ENCODE measurements at places on chromosomes 5 and 9.

GRCh38 chr5:96280946-96281393 lies 152.1 kb downstream of the PCSK1 start:
- DNase-seq = no peak

- no peak for DNase-seq
Measured at GRCh38 chr9:112044186-112044585, 130.9 kb downstream of the SUSD1 start.

GRCh38 chr9:71368157-71368556 lies 246.7 kb upstream of the TRPM3 start:
- DNase-seq = no peak

DNA sequence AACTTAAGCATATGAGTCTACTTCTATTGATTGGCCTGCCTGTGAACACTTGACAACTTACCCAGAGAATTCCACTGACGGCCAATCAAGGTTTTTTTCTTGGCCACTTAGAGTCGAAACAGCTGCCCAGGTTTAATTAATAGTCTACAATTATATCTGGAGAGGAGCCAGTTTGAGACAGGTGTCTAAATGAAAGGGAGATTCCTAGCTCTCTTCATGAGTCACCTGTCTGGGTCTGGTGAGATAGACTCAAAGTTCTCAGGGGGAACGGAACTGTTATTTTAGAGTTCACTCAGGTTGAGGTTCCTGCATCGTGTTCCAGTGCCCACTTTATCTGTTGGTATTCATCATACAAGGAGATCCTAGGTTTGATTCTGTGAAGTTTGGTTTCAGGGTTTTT lies 111.0 kb downstream of the CD180 start:
- DNase-seq = no peak

- DNase-seq = peak; percentile 66
Measured at GRCh38 chr5:173573126-173573960, 43.1 kb downstream of the BOD1 start.

DNA sequence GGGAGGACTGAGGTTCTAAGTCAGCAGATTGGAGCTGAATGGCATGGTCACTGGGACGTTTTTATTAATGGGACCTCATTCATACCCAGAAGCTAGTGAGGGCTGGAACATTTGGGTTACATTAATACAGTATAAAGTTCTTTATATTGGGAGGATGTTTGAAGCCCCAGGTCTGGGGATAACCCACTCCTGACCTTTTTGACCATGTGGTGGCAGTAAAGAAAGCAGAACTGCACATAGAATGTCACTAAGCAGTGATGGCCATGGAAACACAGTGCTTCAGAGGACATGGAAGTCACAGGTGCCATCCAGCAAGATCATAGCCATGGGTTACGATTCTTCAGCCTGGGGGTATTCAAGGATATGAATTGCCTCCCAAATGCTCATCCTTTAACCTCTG lies 176.0 kb downstream of the ATP10B start:
- DNase-seq = peak; percentile 22

DNA sequence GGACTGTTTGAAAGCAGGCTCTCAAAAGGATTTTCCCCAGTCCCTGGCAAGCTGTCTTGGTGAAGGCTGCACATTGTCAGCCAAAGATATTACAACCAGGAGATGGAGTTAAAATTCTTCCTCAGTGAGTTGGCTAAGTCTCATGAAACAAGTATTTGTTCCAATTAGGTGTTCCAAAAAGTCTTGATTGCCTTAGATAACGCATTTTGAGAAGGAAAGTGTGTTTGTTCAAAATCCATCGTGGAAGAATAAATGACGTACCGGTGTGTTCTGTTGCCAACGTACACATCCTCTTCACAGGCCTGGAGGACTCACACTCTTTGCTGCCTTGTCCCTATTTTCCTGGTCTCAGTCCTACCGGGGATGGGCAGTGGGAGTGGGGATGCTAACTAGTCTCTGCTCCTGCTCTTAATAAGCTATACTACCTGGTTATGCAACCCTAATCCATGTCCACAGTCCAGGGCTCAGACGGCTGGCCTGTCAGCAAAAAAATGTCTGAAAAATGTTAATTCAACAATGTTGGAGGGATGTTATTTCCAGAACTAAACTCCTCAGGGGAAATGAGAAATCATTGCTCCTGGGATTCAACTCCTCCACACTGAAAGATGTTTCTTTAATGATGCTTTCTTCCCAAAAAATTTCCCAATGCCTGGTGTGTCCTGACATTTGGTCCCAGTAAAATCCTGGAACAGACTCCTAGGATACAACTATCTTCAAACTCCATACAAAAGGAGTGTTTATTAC lies 175.3 kb upstream of the KLF9 start:
- no peak for DNase-seq

- no peak for DNase-seq
Measured at GRCh38 chr9:137444106-137444790, 3.1 kb upstream of the ENTPD8 start.

DNA sequence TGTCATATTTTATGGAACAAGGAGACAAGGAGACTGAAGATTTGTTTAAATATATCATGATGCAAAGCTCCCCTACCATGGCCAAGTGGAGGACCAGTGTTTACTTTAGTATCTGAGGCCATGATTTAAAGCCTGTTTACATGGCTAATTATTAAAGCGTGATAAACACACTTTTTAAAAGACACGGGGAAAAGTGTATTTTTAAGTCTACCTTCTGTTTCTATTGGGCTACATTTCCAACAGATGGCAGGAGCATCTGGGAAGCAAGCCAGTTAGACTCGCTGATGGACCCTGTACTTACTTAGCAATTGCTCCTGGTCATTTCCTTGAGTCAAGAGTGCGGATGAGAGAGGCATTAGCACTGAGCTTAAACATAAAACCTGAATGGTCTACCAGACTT lies 480.3 kb upstream of the SEMA6A start:
- no peak for DNase-seq

- DNase-seq = peak; percentile 63
Measured at GRCh38 chr9:111483439-111483857, 735 bp downstream of the ECPAS start.

- no peak for DNase-seq
Measured at GRCh38 chr5:149002761-149003689, 59.8 kb downstream of the SH3TC2 start.

GRCh38 chr5:80745490-80745889 lies 90.7 kb upstream of the DHFR start:
- no peak for DNase-seq

DNA sequence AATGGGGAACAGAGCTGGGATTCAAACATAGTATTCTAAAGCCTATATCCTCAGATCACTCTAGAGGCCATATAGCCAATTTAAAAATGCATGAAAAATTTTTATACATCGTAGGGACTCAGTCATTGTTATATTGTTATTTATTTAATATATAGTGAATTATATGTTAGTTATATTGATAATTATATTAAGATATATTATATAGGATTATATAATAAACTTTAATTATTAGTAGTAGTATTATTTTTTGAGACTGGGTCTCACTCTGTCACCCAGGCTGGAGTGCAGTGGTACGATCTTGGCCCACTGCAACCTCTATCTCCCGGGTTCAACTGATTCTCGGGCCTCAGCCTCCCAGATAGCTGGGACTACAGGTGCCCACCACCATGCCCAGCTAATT lies 65.7 kb upstream of the DPYSL3 start:
- DNase-seq = no peak

- no peak for DNase-seq
Measured at GRCh38 chr5:1672396-1672795, 127.2 kb downstream of the MRPL36 start.

DNA sequence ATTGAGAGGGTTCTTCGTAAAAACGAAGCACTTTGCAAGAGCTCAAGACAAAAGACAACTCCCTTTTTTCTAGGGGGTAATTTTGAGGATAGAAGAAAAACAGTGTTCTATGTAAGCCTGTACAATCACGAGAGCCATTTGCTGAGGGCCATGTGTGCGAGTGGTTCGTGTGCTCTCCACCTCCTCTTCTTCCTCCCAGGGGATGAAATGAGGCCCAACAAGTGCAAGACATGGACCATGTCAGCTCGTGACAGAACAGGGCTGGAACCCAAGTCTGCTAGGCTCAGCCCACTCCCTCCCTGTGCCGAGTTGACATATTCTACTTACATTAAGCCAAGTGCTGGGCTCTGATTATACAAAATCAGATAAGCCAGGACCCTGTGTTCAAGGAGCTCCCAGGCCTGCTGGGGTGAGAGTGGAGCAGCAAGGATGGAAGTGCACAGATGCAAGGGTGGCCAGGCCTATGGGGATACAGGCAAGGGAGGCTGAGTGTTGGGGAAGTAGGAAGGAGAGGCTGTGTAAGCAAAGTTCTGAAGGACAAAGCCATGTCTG lies 97.9 kb upstream of the MSX2 start:
- no peak for DNase-seq

- DNase-seq = no peak
Measured at GRCh38 chr5:33903118-33903517, 11.3 kb upstream of the ADAMTS12 start.

GRCh38 chr9:70465398-70465797 lies 50.9 kb upstream of the KLF9 start:
- DNase-seq = no peak

- DNase-seq = no peak
Measured at GRCh38 chr9:86298873-86299272, 16.5 kb upstream of the ISCA1 start.

DNA sequence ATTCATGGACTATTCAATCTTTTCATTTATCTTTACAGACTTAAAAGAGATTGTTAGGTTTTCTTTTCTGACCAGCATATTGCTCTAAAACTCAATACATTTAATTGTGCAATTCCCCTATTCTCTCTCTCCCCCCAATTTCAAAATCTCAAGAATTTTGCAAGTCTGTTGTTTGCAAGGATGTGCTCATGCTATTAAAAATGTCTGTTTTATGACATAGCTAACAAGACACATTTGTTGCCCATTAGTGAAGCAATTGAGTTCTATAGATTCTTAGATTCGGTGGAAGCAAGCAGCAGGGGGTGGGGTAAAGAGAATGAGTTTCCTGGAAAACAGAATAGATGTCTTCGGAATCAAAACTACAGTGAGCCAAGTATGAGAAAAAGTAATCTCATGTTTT lies 8.5 kb upstream of the CSNK1A1 start:
- no peak for DNase-seq
